Stimulated activated CD8-positive, alpha-beta memory T cell treated with anti-CD3 and anti-CD28 coated beads, Interleukin-2, amount 100 ng/mL, for 1 hour (primary cell): ENCODE measurements at places on chromosomes 5 and 9.

- no peak for DNase-seq
These were observed 171.3 kb downstream of the SLC28A3 start for GRCh38 chr9:84169240-84169639.

GRCh38 chr9:27829621-27830020, 256.3 kb upstream of the C9orf72 start:
- DNase-seq = no peak

DNA sequence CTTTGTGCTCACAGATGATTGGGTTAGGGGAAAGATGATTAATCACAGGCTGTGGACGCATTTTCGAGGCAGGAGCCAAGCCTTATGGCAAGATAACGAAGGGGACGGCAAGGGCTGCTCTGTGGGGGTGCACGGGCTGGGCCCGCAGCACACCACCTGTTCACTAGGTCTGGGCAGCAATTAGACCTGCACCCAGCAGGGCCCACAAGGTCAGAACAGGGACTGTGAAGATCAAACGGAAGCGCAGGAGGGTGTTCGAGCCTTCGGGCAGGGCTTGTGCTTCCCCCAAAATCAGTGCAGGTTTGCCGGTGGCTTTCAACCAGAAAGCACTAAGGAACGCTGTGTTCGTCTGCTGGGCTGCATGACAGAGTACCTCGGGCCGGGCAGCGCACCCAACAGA, 73.7 kb downstream of the UBE2QL1 start:
- no peak for DNase-seq

DNA sequence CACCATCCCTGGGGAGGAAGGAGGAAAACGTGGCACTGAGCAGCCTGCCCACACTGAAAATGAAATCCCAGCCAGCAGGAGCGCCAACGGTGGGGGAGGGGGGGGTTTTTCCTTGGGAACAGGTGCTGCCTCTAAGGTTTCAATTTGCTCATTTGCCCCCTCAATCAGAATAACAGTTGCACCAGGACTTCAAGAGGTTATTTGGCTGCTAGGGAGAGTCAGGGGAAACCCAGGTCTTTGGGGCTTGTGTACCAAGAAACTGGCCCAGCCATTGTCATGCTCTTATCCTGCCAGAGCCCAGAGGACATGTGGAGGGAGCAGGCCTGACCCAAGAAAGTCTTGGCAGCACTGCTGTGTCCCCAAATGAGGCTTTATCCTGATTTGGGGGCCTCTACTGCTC, 66.5 kb downstream of the NDFIP1 start:
- no peak for DNase-seq

- no peak for DNase-seq
These were observed 45.4 kb downstream of the ZNF618 start for GRCh38 chr9:113921396-113921925.

DNA sequence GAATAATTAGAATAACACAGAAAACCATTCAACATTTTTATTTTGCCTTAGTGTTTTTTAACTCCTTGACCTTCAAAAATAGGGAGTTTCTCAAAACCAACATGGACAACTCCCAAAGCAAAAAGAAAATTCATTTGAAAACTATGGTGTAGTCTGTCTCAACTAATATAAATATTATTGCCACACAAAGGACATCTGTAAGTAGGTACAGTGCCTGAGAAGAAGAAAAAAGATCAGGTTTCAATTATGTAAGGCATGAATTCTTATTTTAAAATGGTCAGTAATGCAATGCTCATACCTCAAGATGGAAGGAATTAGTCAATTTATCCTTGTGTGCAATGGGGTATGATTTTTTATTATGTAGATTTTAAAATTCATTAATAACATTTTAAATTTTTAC, 109.6 kb upstream of the CNTLN start:
- DNase-seq = no peak

GRCh38 chr5:17470064-17470463, 28.0 kb upstream of the TAF11L2 start:
- DNase-seq = no peak

DNA sequence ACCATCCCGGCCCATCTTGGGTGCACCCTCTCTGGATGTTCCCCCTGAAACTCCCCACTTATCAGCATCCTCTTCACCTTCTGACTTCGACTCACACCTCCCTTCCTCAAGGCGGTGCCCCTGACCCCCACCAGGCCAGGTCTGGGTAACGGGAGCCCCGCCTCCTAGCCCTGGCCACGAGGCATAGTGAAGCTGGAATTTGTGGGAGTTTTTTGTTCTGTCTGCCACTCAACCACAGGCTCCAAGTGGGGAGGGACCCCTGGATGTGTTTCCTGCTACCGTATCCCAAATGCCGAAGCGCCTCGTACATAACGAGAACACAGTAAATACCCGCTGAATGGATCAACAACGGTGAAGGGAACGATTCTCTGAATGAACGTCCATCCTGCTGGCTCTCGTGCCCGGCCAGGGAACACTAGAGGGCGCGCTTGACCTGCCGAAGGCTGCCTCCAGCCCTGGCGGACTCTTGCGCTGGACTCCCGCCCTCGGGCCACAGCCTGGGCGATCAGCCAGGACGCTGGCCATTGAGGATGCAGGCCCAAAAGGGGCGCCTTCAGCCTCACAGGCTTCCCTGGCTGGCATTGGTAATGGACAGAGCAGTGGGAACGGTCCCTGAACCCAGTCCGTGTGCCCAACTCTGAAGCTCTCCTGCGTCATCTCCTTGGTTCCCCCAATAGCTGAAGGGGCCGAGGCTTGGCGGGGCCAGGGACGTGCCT, 47.3 kb upstream of the PHYKPL start:
- peak; percentile 36 for DNase-seq

DNA sequence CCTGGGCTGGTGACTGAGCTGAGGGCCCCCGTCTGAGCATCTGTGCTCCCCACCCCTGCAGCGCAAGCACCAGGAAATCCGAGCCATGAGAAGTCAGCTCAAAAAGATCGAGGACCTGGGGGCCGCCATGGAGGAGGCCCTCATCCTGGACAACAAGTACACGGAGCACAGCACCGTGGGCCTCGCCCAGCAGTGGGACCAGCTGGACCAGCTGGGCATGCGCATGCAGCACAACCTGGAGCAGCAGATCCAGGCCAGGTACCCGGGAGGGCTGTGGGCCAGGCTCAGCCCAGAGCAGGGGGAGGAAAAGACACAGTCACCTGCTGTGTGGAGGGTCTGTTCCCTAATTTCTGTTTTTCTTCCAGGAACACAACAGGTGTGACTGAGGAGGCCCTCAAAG, 24.6 kb downstream of the DYNC2I2 start:
- DNase-seq = no peak

DNA sequence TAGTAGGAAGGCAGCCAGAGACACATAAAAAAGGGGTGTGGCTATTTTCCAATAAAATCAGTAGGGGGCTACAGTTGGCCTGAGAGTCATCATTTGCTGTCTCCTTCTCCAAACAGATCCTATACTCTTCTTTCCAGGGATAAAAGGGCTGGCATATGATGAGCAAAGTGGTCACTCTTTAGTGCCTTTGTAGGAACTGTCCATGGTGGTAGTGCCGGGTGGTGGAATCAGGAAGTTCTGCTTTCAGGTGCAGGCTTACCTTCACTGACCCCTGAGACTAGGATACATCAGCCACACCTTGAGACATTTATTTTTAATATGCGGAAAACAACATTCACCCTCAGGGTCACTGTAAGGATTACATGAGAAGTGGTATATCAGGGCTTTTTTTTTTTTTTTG, 80.8 kb downstream of the ASTN2 start:
- no peak for DNase-seq

- DNase-seq = no peak
These were observed 207.8 kb upstream of the TARS1 start for GRCh38 chr5:33232731-33233505.

DNA sequence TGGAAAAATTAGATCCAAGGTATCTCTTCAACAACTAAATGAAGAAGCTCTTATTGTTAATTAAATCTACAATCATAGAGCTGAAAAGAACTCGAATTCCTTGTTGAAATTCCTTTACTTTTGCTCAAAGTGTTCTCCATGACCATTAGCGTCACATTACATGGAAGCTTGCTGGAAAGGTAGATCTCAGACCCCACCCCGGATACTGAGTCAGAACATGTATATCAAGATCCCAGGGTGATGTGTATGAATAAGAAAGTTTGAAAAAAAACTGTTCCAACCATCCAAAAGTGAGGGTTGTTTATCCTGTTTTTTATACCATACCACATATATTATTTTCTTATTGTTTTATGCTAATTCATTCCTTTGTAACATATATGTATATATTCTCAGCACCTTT, 237.1 kb upstream of the PUM3 start:
- no peak for DNase-seq

DNA sequence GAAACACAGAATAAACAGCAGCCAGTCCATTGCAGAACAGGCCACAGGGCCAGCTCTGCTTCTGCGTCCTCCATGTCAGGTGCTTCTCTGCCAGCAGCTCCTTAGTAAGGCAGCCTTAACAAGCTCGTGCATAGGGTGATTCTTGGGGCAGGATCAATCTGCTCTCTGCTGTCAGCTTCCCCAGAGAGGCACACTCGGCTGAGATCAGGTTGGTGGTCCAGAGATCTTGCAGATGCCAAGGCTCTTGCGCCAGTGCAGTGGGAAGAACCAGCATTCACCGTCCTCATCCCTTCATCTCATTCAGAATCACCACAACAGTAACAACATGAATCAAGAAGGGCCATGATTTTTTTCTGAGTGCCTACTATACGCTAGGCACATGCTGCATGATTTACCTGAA, 49.0 kb upstream of the ALDH1B1 start:
- DNase-seq = no peak

GRCh38 chr5:14513266-14513665, 68.3 kb upstream of the OTULINL start:
- DNase-seq = no peak

DNA sequence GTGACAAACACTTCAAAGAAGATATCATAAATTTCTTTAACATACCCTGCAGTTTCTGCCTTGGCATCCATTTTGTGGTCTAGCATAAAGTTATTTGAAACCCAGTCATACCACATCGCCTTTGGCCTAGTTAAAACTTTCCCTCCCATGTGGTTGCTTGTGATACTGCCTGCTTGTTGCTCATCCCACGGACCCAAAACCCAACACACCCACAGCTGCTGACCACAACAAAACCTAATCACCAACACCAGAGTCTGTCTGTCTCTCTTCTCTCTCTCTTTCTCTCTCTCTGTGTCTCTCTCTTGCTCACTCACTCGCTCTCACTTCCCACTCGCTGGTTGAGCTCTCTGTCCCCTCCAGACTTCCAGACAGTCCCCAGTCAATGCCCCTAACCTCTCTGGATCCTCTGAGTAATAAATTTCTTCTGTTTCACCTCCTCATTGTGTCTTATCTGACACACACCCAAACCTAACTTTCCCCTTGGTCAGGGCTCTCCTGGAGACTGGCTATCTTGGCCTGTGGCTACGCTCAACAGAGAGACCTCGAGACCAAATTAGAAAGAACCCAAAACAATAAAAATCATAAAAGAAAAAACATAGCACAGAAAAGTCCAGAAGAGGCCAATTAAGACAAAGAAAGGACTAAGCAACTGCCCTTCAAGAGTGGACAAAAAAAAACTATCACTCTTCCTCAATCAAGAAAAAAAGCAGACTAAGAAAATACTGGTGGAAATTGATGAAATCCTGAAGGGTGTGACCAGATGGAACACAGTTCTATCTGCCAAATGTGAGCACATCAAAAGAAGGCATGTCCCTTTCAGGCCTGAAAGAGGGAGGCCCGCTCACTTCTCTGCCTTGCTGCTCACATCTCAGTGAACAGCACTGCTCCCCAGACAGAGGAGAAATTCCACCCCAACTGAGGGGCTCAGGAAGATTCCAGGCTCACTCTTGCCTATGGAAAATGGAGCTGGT, 41.5 kb downstream of the TTLL11 start:
- no peak for DNase-seq

DNA sequence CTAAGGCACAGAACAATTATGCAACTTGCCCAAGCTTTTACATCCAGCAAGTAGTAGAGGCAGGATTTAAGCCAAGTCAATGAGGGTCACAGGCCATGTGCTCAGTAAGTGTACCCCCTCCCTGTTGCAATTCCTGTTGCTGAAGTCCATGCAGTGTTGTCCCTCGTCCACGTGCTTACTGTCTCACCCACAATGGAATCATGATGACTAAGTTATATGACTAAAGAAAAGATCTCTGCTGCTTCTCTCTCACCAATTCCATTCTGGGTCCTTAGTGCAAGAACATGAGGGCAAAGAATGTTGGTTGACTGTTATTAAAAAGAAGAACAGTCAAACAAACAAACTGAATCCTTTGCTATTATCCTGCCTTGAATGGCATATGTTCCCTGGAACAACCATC, 233.6 kb upstream of the SLC24A2 start:
- no peak for DNase-seq

- no peak for DNase-seq
These were observed 29.9 kb downstream of the LPAR1 start for GRCh38 chr9:111008158-111009075.

- no peak for DNase-seq
These were observed 15.9 kb upstream of the MOB3B start for GRCh38 chr9:27545471-27545870.

- no peak for DNase-seq
These were observed 39.7 kb downstream of the RAPGEF6 start for GRCh38 chr5:131595088-131596033.

DNA sequence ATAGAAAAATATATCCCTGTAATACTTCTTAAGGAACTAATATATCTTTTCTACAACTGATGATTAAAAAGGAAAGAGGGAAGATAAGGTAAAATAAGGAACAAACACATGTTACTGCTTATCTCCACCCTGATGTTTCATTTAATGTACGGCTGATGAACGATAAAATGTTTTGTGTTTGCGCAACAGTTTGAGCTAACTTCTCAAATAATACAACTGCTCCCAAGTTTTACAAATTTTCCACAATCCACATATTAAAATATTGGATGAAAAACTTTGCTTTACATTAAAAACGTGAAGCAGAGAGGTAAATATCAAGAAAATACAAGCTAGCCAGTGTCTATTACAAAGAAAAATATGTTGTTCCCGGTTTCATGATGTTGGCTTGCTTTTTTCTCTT, 21.0 kb upstream of the CSNK1G3 start:
- no peak for DNase-seq
